Fibroblast of lung (primary cell): ENCODE measurements at places on chromosomes 3 and 15. TPM values are rescaled to one million over a fixed set of nuclear protein-coding genes. Genes with fewer than 3 reads are reported as not detected.

ZBED2 gene
- polyA plus RNA-seq, result 0.06 TPM in 1 of 2 replicates, not detected in the other

HTR3E gene
- not detected in 2 replicates for polyA plus RNA-seq

GREM1 gene
- polyA plus RNA-seq, result 489 and 1,863 TPM in 2 replicates

CADM2 gene
- polyA plus RNA-seq, result 0.12 TPM in 1 of 2 replicates, not detected in the other

DNA sequence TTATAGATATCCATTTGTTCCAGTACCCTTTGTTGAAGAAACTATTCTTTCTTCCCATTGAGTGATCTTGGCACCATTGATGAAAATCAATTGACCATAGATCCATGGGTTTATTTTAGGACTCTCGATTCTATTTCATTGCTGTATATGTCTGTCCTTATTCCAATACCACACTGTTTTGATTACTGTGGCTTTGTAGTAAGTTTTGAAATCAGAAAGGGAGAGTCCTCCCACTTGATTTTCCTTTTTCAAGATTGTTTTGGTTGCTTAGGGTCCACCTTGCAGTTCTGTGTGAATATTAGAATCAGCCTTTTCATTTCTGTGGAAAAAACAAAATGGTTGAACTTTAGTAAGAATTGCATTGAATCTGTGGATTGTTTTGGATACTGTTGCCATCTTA, 20.6 kb upstream of the IL20RB start:
- no peaks in the 10 kb centered on the region for H3K36me3 ChIP-seq
- H3K4me1 ChIP-seq, result no peaks in the 10 kb centered on the region
- H3K27me3 ChIP-seq, result no peaks in the 10 kb centered on the region
- H3K4me3 ChIP-seq, result no peak overlapping the region
- no peak overlapping the region for H3K27ac ChIP-seq

GRCh38 chr3:106631373-106632108, 745.7 kb upstream of the CCDC54 start:
- no peaks in the 10 kb centered on the region for H3K36me3 ChIP-seq
- no peak for DNase-seq
- no peak overlapping the region for H3K4me3 ChIP-seq
- no peak overlapping the region for H3K27ac ChIP-seq
- no peaks in the 10 kb centered on the region for H3K27me3 ChIP-seq

DNA sequence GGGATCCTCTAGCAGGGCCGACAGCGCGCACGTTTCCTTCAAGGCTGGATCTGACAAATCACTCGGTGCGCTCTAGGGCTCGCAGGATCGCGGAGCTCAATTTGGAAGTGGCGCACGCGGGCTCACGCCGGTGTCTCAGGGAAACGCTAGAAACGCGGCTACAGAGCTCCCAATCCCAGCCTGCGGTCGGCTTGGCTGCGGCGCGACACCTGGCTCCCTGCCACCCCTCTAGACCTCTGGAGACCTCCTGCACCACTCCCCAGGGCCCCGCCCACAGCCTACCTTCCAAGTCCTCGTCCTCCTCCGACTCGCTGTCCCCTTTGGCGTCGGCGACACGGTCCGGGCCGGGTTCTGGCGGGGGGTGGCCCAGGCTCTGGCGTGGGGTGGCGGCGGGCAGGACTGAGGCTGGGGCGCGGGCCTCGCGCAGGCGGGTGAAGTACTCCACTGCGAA, 596 bp downstream of the PRKAR2A start:
- peak overlapping the region; percentile 86 for H3K27ac ChIP-seq
- H3K4me3 ChIP-seq, result peak overlapping the region; percentile 77
- DNase-seq, result peak; percentile 79
- peaks cover 3% of the 10 kb centered on the region for H3K4me1 ChIP-seq

- no peak overlapping the region for H3K4me3 ChIP-seq
- H3K36me3 ChIP-seq, result no peaks in the 10 kb centered on the region
- no peak overlapping the region for H3K27ac ChIP-seq
- no peaks in the 10 kb centered on the region for H3K27me3 ChIP-seq
- DNase-seq, result no peak
- H3K4me1 ChIP-seq, result no peaks in the 10 kb centered on the region
Measured at GRCh38 chr3:71854096-71854495, 69.1 kb upstream of the PROK2 start.

DNA sequence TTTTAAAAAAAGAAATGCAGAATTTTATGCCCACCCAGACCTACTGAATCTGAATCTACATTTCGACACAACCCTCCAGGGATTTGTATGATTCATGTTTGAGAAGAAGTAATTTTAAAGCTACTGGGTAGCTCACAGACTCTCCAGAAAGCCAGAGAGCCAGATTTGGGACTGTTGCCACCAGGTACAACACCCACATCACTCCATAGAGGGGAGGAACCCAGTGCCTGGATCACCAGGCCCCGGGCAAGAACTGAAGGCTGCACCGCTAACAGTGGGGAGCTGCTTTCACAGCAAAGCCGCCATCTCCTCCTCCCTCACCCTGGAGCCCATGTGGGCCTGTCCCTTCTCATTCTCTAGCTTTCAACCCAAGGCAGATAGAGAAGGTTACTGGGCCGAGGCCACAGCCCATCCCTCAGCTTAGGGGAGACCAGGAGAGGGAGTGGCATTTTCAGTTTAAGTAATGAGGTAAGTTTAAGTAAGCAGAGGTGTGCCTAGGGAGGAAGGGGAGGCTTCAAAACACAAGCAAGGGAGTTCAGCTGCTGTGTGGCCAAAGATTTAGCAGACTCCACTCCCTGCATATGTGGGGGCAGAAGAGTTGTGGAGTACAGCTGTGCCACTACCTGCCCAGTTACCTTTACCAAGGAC, 109.8 kb downstream of the IL12A start:
- no peak overlapping the region for H3K4me3 ChIP-seq
- DNase-seq, result no peak
- H3K27ac ChIP-seq, result no peak overlapping the region
- no peaks in the 10 kb centered on the region for H3K4me1 ChIP-seq
- no peaks in the 10 kb centered on the region for H3K27me3 ChIP-seq

DNA sequence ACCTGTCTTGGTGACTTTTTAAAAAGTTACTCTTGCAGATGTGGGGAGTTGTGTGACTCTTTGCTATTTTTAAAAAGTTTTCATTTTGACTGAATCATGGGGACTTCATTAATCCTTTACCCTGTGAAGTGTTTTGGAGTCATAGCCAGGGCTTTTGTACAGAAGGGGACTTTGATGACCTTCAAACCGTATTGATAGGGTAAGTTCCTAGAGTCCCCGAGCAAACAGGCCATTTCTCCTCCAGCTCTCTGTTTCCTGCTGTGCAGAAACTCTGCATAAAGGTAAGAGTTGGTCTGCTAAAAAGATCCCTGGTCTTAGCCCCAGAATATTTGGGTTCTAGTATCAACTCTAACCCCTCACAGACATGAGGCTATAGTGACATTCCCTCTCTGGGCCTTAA, 170.8 kb upstream of the BCL6 start:
- peaks cover 12% of the 10 kb centered on the region for H3K4me1 ChIP-seq
- no peak overlapping the region for H3K4me3 ChIP-seq
- H3K27me3 ChIP-seq, result no peaks in the 10 kb centered on the region
- no peak overlapping the region for H3K27ac ChIP-seq
- H3K36me3 ChIP-seq, result no peaks in the 10 kb centered on the region
